C1 segment of cervical spinal cord (tissue), 14 donors: ENCODE measurements at places on chromosomes 12 and 14.

- no peak for DNase-seq
These were observed 37.1 kb downstream of the MDM2 start for GRCh38 chr12:68844788-68845695.

- no peak for DNase-seq
These were observed 163.1 kb upstream of the IFNG-AS1 start for GRCh38 chr12:67826148-67826547.

DNA sequence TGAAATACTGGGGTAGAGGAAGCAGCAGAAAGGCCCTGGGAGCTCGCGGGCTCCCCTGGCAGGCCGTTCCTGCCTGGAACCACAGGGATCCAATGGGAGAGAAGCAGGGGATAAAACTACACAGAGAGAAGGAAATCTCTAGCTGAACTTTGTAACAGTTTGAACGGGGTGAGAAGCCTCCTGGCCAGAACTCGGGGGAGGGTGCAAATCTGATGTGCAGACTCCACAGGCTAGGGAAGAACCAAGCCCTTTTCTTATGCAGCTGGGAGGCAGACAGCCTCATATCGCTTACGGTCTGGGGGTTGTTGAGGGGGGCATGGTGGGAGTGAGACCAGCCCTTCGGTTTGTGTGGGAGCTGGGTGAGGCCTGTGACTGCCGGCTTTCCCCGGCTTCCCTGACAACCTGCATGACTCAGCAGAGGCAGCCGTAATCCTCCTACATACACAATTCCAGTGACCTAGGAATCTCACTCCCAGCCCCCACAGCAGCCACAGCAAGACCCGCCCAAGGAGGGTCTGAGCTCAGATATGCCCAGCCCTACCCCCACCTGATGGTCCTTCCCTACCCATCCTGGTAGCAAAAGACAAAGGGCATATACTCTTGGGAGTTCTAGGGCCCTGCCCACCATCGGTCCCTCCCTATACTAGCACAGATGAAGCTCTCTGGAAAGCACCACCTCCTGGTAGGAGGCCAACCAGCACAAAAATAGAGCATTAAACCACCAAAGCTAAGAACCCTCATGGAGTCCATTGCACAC lies 143.0 kb downstream of the TMTC1 start:
- no peak for DNase-seq

- no peak for DNase-seq
These were observed 122.8 kb upstream of the CCDC175 start for GRCh38 chr14:59699442-59699841.

- no peak for DNase-seq
These were observed 14.9 kb downstream of the C2CD5 start for GRCh38 chr12:22529281-22530060.

DNA sequence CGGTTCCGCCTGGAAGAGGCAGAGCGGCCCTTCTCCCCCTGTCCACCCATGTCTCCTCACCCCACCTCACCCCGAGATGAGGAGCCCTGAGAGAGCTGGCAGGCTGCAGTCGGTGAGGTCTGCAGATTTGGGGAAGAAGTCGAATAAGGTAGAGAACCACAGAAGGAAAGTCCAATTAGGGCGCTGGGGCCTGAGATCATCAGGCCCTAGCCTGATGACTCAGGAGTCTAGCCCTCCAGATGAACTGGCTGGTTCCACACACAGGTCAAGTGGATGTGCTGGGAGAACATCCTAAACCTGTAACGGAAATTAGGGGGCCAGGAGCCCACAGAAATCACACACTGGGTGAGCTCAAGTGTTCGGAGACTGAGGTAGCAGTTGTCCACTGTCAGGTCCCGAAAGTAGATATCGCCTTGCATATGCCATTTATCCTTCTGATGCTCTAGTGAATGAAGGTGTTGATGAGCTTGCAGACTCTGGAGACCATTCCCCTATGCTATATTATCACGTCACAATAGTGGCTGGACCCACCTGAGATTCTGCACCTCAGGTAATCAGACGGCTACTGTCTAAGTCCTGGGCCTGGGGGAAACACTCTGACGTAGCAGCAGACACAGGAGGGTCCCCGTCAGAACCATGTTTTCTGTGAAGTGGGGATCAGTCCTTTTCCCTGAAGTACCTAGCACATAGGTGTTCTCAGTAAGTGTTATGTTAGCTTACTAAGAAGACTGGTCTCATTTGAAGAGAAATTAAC lies 886 bp upstream of the METTL17 start:
- no peak for DNase-seq

DNA sequence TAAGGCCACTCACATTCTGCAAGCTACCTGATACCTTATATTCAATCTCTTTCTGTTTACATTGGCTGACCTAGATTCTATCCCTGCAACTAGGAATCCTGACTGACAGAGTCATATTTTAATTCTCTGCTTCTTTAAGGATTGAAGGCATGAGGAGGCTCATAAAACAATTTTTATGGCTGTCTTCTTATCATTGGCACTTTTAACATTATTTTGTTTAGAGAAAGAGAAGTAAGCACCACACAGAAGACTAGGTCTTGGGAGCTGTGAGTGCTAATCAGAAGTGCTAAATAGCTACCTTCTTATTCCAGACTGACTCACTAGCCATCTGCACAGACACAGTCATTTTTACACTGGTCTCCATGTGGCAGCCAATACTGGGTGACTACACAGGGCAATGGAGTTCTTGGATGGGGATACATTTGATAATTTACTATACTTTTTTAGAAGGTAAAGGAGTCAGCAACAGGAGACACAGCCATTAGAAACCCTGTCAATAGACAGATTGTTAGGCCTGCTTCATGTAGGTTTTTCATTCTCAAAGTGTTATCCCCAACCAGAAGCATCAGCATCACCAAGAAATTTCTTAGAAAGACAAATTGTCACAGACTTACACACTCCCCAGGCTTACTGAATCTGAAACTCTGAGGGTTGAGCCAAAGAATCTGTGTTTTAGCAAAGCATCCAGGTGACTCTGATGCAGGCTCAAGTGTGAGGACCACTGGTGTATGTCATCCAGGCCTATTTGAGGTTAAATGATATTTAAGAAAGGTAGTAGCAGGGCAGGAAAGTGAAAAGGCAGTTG lies 214.1 kb downstream of the DUSP6 start:
- no peak for DNase-seq

GRCh38 chr12:12182703-12183365 lies 84.0 kb downstream of the LRP6 start:
- no peak for DNase-seq

DNA sequence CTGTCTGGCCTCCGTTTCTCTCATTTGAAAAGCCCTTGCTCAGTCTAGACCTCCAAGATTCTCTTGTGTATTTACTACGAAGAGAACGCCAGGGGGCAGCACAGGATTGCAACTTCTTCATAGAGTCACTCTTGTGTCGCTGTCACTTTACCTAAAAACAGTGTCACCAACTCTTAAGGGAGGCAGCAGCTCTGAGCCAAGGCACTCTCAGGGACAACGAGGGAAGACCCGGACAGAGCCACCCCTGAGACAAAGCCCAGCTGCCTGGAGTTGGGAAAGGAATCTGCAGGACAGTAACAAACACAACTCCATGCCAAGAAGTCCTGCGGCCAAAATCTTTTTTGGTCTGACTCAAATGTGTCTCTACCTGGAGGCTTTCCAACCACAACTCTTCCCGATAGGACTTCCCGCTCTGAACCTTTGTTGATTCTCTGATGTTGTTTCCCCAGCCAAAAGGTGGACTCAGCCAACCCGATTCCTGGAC lies 9.6 kb upstream of the RPAP3 start:
- DNase-seq, result no peak

- DNase-seq, result no peak
These were observed 9.0 kb downstream of the TMBIM6 start for GRCh38 chr12:49750027-49750995.

- DNase-seq, result no peak
These were observed 1702.6 kb upstream of the FLRT2 start for GRCh38 chr14:83827383-83827782.

DNA sequence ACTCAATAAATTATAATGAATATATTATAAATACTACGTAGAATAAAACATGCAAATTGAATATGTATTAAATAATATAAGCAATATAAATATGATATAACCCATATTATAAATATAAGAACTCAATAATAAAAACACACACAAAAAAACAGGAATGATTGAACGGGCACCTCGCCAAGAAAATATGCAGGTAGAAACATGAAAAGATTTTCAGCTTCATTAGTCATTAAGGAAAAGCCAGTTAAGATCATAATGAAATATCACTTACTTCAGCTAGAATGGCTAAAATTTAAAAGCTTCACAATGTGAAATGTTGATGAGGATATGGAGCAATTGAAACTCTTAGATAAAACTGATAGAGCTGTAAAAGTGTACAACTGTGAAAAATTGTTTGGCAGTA lies 17.8 kb upstream of the SEL1L start:
- no peak for DNase-seq

- DNase-seq, result no peak
These were observed 9.1 kb downstream of the AVIL start for GRCh38 chr12:57809425-57809824.

GRCh38 chr12:130339951-130340350 lies 2.3 kb downstream of the PIWIL1 start:
- DNase-seq, result no peak

- DNase-seq, result no peak
These were observed 50.3 kb downstream of the ESRRB start for GRCh38 chr14:76426161-76426696.

- DNase-seq, result no peak
These were observed 34.1 kb downstream of the ZNF664 start for GRCh38 chr12:124006846-124007713.

GRCh38 chr12:4288296-4289131 lies 15.0 kb downstream of the CCND2 start:
- DNase-seq, result peak; percentile 33

GRCh38 chr12:52399756-52400155 lies 6.4 kb downstream of the KRT82 start:
- no peak for DNase-seq

DNA sequence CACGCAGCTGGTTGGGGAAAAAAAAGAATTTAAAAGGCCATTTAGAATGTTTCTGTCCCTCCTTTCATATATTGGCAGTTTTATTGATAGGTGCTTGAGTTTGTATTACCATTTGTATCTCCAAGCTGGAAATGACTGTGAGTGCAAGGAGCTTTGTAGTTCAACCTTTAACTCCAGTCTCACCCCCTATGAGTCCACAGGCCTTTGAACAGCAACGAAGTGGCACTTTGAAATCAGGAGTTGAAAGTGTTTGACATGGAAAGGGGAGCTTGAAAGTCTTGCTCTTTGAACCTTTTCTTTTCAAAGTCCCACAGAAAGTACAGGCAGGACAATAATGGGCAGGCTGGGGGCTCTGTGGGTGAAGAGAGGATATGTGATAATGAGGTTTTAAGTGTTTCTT lies 480.3 kb downstream of the RERGL start:
- DNase-seq, result no peak

- DNase-seq, result no peak
These were observed 3.3 kb upstream of the CHURC1 start for GRCh38 chr14:64910847-64911495.

GRCh38 chr12:59839514-59839913 lies 243.7 kb downstream of the SLC16A7 start:
- no peak for DNase-seq

DNA sequence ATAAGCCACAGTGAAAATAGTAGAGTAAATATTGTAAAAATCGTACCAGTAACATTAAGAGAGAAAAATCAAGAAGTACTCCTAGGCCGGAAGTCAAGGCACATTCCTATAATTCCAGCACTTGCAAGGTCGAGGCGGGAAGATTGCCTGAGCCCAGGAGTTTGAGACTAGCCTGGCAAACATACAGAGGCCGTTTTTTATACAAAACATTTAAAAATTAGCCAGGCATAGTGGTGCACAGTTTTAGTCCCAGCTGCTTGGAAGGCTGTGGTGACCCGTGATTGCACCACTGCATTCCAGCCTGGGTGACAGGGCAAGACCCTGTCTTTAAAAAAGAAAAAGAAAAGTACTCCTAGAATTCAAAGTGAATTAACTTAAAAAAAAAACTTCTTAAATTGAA lies 341.8 kb downstream of the C12orf50 start:
- no peak for DNase-seq

DNA sequence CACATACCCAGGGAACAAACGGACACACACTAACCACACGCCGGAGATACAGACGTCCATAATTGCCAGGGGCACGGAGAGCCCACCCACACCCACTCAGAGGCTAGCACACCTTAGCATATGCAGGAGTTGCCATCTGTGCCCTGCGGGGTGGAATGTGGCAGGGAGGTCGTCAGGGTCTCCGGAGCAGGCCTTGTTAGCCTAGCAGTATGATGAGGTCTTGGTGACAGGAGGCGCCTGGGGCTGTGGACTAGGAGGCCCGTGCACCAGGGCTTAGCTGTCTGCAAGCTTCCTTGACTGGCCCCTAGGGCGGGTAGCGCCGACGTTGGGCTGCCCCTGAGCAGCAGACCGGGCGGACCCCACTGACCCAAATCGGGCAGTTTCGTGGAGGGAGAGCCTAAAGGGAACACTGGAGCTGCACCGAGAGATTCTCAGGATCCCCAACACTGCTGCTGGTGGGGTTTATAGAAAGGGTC lies 10.0 kb downstream of the STAC3 start:
- no peak for DNase-seq

GRCh38 chr12:13275241-13276085 lies 78.9 kb downstream of the EMP1 start:
- no peak for DNase-seq

GRCh38 chr14:103450416-103450815 lies 65.2 kb downstream of the MARK3 start:
- DNase-seq, result no peak

DNA sequence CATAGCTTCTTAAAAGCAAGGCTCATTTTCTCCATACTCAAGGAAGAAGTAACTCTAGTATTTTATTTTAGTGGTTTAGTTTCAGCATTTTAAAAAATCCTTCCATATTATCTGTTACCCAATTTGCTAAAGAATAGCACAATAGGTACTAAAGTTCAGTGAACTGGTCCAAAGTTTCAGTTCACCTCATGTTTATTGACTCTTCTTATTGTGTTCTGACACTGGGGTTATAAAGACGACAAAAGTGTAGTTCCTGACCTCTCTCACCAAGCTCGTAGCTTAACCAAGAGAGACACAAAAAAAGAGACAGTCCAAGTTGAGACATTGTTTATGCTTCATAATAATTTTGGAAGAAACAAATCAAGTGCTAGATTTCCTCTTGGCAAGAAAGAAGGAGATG lies 40.8 kb upstream of the SLC38A2 start:
- no peak for DNase-seq

DNA sequence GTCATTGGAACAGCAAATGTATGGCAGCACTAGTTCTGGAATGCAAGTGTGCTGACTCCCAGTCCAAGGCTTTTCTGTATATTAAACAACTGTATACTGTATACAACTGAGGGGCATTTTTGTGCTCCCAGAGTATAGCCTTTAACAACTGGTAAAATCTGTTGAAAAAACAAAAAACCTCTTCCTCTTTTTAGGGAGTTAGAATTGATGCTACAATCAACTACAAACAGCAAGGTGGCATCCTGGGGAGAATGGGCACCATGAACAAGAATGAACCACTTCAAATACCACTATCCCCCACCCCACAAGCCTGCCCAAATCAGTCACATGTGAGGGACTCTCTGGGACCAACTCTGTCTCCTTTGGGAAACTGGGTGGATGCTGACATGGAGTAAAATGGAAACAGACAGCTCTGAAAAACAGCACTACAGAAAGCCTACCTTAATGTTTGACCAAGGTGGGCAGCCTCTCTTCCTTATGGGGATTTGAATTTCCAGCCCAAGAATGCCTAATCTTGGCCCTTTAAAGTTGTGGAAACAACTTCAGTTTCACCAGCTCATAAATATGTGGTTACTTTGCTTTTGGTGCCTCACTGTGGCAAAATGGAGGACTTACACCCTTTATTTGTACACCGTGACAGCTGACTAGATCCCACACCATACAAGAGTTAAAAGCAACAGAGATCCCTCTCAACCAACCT lies 7.5 kb downstream of the VTI1B start:
- peak; percentile 5 for DNase-seq

- peak; percentile 70 for DNase-seq
These were observed at the start of gene PPFIA2 for GRCh38 chr12:81759190-81760051. TSS of gene PPFIA2 (minus strand) at chr12:81759350.
